Esophagus muscularis mucosa (tissue), 4 donors: ENCODE measurements at places on chromosomes 11 and 22. TPM values are rescaled to one million over a fixed set of nuclear protein-coding genes. Genes with fewer than 3 reads are reported as not detected.

- H3K36me3 ChIP-seq = no peaks in the 10 kb centered on the region
- H3K4me3 ChIP-seq = no peak overlapping the region
- no peak overlapping the region for H3K27ac ChIP-seq
- no peak for DNase-seq
Observed at GRCh38 chr22:35128637-35129036, 62.7 kb downstream of the ISX start.

GRCh38 chr11:48054994-48055291 lies 74.6 kb downstream of the PTPRJ start:
- H3K27ac ChIP-seq = no peak overlapping the region
- no peaks in the 10 kb centered on the region for H3K27me3 ChIP-seq
- no peaks in the 10 kb centered on the region for H3K36me3 ChIP-seq
- H3K4me3 ChIP-seq = no peak overlapping the region
- DNase-seq = no peak
- H3K4me1 ChIP-seq = peaks cover 15% of the 10 kb centered on the region

DNA sequence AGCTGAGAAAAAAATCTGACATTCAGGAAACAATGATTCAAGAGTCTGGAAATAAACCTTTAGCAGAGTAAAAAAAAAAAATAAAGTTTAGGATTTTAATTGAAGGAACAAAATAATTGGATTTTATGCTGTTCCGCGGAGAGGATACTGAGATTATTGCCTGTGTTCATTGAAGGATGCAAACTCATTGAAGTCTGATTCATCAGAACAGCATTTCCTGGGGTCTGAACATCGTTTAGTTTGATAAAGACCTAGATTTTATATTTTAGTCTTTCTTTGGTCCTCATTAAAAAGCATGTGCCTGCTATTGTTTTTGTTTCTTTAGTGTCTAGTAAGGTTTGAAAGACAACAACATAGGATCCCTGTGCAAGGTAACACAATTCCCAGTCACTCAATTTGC lies 4.5 kb downstream of the TLCD5 start:
- H3K27me3 ChIP-seq = no peaks in the 10 kb centered on the region
- DNase-seq = no peak
- peaks cover 3% of the 10 kb centered on the region for H3K36me3 ChIP-seq
- H3K4me3 ChIP-seq = no peak overlapping the region

The KCNJ5 gene
- total RNA-seq = 0.80 TPM

DNA sequence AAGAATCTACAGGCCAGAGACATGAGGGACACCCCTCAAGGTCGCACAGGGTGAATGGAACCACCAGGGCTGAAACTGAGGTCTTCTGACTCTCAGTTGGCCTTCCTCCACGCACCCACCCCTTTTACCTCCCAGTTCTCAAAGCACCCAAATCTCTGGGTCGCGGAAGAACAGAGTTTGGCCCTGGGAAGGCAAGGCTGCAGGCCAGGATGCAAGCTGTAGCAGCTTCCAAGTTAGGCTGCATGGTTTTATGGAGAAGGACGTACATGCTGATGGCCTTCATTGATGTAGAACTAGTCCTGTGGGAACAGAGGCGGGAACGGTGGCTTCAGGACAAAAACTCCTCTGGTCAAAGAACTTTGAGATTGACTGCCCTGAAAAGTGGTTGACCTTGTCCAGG lies 143.5 kb upstream of the B3GAT1 start:
- peak; percentile 82 for DNase-seq
- no peak overlapping the region for H3K4me3 ChIP-seq
- H3K36me3 ChIP-seq = no peaks in the 10 kb centered on the region

DNA sequence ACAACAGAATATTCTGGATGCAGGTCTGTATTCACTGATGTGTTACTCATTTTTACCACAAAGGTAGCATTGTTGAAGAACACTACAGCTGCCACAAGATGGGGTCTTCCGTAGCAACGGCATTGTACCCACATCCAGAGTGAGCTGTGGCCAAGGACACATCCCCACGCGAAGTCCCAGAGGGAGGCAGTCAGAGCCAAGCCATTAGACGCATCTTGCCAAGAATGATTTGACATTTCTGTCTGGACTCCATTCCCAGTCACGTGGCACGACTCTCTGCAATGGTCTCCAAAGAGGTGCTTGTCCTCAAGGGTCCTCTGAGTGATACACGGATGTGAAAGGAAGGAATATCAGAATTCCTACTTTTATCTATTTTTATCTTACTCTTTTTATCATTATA lies 15.5 kb downstream of the OPCML start:
- H3K36me3 ChIP-seq = no peaks in the 10 kb centered on the region
- H3K4me3 ChIP-seq = no peak overlapping the region
- no peak overlapping the region for H3K27ac ChIP-seq
- no peak for DNase-seq
- H3K27me3 ChIP-seq = peaks cover 16% of the 10 kb centered on the region
- peaks cover 15% of the 10 kb centered on the region for H3K4me1 ChIP-seq

GRCh38 chr22:20721409-20722218 lies 52.3 kb upstream of the SERPIND1 start:
- H3K36me3 ChIP-seq = peaks cover 73% of the 10 kb centered on the region
- no peak for DNase-seq
- no peak overlapping the region for H3K27ac ChIP-seq
- no peak overlapping the region for H3K4me3 ChIP-seq

DNA sequence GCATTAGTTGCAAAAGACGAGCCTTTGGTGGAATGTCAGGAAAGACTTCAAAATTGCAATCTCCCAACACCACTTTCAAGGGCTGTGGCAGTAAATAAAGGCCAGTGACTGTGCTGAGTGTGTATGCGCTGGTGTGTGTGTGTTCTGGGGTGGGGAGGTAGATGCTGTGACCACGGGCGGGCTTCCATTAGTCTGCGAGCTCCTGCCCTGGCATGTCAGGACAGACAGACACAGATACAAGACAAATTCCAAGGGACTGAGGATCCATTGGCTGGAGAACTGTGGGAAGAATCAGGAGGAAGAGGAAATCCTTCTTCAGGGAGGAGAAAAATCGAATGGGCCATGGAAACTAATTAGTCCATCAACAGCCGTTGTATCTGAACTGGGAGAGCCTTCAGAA lies 83.6 kb downstream of the FEZ1 start:
- no peak overlapping the region for H3K4me3 ChIP-seq
- no peaks in the 10 kb centered on the region for H3K4me1 ChIP-seq
- no peak overlapping the region for H3K27ac ChIP-seq
- no peaks in the 10 kb centered on the region for H3K36me3 ChIP-seq
- no peak for DNase-seq
- no peaks in the 10 kb centered on the region for H3K27me3 ChIP-seq

GRCh38 chr11:134328433-134328832 lies 3.4 kb upstream of the GLB1L2 start:
- no peak overlapping the region for H3K4me3 ChIP-seq
- H3K27me3 ChIP-seq = no peaks in the 10 kb centered on the region
- peaks cover 23% of the 10 kb centered on the region for H3K4me1 ChIP-seq
- H3K36me3 ChIP-seq = no peaks in the 10 kb centered on the region

GRCh38 chr22:26109686-26110315 lies 59.5 kb upstream of the SEZ6L start:
- H3K4me3 ChIP-seq = no peak overlapping the region
- no peaks in the 10 kb centered on the region for H3K4me1 ChIP-seq
- no peaks in the 10 kb centered on the region for H3K36me3 ChIP-seq
- no peak overlapping the region for H3K27ac ChIP-seq

The MARK2 gene
- 27.0 TPM for total RNA-seq
